ENCODE measurements at places on chromosomes 12 and 14.

- no peak for DNase-seq
Observed at GRCh38 chr12:20701106-20701505, 6.0 kb downstream of the SLCO1C1 start.

- DNase-seq = no peak
Observed at GRCh38 chr12:2535583-2536204, 259.1 kb upstream of the FKBP4 start.

GRCh38 chr12:1532375-1533165 is 61.8 kb downstream of the FBXL14 start:
- DNase-seq = no peak

DNA sequence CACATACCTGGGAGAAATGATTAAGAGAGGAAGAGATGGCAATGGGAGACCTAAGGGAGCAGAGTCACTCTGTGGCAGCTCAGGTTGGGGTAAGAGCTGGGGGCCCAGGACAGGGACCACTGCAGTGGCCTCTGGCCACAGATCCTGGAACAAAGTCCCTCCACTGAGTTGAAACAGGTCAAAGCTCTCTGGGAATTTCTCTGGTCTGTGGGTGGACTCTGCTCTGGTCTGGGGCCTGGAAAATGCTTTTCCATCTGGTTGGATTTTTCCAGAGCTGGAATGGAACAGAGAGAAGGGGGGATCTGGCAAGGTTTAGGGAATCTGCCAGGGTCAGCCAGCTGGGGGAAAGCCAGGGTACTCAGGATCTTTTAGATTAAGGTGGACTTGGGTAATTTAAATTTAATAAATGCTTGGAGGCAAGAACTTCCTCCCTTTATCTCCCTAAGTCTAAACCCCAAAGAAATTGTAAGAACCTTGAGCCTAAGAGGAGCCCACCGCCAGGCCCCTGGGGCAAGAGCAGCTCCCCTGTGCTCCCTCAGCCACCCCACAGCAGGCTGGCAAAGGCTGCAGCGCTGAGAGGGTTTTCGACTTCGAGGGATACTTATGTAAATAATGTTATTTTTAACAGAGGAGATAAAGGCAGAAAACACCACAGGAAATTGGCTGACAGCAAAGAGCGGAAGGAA is 3.7 kb downstream of the HOXC10 start:
- no peak for DNase-seq

DNA sequence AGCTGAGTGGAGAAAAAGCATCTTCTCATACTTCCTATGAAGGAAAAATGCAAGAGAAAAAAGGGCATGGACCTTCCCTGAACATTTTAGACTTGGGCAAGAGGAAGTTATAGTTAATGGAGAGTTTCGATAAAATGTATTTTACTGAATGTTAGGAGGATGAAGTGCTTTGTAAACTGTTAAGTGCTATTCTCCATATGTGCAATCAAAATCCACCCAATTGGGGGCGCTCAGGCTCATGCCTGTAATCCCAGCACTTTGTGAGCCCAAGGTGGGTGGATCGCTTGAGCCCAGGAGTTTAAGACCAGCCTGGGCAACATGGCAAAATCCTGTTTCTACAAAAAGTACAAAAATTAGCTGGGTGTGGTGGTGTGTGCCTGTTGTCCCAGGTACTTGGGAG is 1.9 kb upstream of the CNPY2 start:
- DNase-seq = no peak

- DNase-seq = no peak
Observed at GRCh38 chr14:64225151-64225757, 68.9 kb downstream of the ESR2 start.

DNA sequence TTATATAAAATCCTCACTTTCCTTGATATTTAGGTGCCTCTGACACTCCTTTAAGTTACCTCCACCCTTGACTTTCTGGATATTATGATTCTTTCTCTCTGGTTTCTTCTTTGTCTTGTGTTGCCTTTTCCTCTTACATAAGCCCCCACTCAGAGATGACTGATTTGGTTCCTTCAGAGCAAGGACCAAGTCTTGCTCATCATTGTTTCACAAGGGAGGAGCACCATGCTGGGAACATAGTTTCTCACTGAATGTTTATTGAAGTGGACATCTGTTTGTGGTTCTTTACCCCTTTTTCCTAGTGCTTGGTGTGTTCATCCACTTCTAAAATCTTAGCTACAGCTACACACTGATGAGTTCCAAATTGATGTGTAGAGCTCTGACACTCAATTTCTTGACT is 161.3 kb upstream of the PTPRQ start:
- no peak for DNase-seq

DNA sequence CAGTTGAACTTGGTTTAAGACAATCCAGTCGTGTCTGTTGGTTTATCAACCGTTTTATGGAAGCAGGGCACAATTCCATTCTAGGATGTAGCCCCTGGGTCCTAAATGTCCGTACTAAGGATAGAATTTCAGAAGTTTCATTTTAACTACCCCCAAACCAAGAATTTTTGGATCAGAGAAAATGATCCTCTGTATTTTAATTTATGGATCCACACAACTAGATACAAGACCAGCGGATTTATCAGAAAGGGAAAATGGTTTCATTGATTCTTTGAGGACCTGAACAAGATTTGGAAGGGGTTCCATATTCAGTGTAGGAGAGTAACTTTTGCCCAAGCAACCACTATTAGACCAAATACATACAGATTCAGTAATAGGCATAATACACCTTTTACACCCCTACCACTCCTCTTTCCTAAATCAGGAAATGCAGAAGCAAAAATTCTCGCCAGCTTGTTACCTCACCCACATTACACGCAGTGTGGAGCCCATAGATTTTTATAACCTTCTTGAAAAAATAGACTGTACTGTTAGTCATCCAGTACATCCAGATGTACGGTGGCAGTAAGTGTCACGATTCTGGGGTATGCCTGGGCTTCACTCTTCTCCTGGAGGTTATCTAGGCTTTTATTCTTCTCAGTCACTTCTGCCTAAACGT is 1.4 kb upstream of the FBXL14 start:
- DNase-seq = no peak

DNA sequence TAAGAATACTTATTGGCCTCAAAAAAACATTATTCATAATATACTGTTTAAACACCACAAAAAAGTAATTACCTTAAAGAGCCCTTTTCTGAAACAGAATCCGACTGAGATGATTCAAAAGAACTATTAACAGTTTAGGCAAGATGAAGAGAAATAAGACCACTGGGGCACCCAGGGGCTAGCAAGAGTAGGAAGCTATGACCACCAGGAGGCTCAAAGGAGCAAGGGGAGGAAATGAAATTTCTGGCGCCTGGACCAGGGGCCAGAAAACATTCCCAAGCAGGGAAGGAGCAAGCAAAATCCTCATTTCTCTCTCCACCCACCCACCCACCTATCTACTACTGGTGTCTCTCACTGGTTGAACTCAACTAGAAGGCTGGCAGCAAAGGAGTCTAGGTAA is 6.3 kb upstream of the DCAF4 start:
- DNase-seq = no peak

GRCh38 chr14:104794099-104794498 is 1.4 kb downstream of the AKT1 start:
- DNase-seq = no peak

GRCh38 chr14:80378084-80378690 is 166.9 kb upstream of the DIO2 start:
- DNase-seq = no peak

- peak; percentile 8 for DNase-seq
Observed at GRCh38 chr12:132827763-132828703, 636 bp downstream of the GOLGA3 start.

DNA sequence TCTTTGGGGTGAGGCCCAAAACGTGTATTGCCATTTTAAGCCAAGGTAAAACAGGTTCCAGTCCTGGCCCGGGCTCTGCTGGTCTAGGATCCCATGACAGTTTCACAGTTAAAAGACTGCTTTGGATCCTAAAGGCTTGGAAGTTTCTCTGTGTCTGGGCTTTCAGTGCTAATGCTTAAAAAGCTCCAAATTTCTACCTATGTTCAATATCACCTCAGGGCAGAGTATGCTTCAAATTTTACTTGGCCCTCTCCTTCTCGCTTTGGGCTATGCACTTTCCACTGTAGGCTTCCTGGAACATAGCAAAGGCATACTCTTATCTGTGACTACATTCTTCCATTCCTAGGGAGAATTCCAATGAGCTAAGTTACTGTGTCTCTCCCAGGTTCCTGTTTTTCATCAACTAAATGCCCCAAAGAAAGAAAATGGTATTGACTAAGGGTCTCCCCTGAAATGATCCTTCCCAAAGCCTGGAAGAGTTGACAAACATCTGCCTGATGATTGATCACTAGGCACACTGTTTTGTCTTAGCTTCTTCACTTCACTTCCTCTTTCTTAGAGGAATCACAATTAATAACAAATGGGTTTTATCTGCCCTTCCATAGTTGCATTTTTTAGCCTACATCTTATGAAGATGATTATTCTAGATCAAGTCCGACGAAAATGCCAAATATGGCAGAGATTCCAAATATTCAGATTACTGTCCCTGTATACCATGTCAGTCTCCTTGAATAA is 79.4 kb downstream of the TMTC2 start:
- DNase-seq = no peak

- DNase-seq = no peak
Observed at GRCh38 chr14:103141117-103141796, 18.0 kb downstream of the TNFAIP2 start.

- DNase-seq = no peak
Observed at GRCh38 chr12:109758426-109759420, 45.1 kb downstream of the FAM222A start.

GRCh38 chr14:53412819-53413675 is 259.9 kb upstream of the DDHD1 start:
- no peak for DNase-seq

- no peak for DNase-seq
Observed at GRCh38 chr12:93563807-93564538, 8.5 kb upstream of the SOCS2 start.

GRCh38 chr12:31033146-31033545 is 40.5 kb upstream of the DDX11 start:
- DNase-seq = no peak

DNA sequence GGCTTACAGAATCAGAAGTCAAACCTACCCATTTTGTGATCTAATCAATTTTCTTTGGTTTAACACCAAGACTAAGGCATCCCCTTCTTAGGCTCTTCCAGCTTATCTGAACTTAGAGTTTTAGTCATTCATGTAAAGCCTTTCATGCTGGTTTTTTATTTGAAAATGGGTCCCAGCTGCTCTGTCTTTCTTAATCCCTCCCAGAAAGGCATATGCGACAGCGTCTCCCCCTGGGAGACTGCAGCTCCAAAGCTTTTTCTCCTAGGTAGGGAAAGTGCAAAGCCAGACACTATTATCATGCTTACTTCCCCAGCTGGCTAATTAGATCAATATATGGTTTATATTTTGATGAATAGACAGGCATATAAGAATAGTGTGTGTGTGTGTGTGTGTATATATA is 96.6 kb upstream of the E2F7 start:
- DNase-seq = no peak
